Activated CD4-positive, alpha-beta T cell treated with anti-CD3 and anti-CD28 coated beads for 36 hours (primary cell): ENCODE measurements at places on chromosomes 12 and 14.

- DNase-seq = peak; percentile 62
Measured at GRCh38 chr12:128644664-128645296, 179.0 kb downstream of the SLC15A4 start.

DNA sequence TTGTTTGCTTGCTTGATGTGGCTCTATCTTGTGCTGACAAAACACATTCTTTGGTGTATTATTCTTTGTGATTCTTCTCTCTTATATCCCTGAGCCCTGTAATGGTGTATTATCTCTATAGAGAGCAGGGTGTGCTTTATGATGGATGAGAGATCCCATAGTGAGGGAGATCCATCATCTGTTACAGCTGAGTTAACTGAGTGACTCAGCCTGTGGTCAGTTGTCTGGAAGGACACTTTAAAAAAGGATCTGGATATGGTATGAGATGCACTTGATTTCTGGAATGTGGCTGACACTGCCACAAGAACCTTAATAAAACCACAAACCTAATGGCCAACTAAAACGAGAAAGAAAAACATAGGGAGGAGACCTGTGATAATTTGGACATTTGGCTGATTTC is 461.4 kb upstream of the SYT1 start:
- no peak for DNase-seq

DNA sequence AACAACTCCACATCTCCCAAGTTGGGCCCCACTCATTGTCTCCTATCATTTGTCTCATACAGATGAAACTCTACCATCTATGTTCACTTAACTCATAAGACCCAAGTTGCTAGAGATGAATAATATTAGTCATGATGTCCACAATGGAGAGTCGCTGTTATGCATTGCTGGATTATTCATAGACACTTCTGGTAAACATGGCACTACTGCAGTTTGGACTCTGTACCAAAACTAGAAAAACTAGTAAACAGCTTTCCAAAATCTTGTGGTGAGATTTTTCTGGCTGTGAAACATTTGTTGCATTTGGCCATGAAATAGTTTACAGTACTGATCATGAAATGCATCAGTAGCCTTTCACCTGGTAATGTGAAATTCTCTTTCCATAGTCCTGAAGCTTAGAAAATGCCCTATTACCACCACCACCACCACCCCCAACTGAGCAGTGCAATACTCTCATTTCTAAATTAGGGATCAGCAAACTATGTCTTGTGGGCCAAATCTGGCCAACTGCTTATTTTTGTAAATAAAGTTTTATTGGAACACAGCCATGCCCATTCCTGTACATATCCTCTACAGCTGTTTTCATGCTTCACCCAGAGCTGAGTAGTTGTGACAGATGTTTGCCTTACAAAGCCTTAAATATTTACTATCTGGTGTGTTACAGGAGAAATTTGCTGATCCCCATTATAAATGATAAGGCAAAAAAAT is 236.5 kb downstream of the DPF3 start:
- DNase-seq = no peak

DNA sequence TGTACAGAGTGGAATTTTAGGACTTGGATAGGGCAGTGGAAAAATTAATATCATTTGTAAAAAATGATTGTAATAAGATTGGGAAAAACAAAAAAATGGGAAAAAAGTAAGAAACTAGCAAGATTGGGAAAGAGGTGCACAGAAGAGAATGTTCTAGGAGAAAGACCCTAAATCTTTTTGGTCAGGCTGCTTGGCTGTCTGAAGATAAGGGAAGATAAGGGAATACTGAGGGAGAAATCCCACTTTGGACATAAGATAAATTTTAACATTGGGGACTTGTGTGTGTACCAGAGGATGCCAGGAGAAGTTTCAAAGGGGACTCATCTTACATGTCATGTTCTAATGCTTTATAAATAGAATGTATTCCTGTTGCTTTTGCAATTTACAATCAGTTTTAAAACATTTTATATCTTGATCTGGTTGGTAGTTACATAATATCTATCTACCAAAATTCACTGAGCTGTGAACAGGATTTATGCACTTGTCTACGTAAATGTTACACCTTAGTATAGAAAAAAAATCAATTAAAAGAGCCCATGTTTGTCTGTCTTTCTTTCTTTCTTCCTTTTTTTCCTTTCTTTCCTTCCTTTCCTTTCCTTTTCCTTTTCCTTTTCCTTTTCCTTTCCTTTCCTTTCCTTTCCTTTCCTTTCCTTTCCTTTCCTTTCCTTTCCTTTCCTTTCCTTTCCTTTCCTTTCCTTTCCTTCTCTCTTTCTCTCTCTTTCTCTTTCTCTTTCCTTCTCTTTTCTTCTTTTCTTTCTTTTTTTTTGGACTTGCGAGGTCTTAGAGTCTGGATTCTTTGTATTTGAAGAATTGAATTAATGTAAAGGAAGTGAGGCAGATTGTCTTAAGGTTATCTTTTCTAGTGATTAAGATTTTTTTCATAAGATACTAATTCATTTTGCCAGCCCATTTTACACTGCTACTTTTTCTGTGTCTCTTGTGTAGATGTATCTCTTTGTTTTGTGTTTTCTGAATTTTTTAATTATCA is 66.1 kb downstream of the KTN1 start:
- DNase-seq = no peak

GRCh38 chr12:130338794-130339601 is 1.3 kb downstream of the PIWIL1 start:
- no peak for DNase-seq

DNA sequence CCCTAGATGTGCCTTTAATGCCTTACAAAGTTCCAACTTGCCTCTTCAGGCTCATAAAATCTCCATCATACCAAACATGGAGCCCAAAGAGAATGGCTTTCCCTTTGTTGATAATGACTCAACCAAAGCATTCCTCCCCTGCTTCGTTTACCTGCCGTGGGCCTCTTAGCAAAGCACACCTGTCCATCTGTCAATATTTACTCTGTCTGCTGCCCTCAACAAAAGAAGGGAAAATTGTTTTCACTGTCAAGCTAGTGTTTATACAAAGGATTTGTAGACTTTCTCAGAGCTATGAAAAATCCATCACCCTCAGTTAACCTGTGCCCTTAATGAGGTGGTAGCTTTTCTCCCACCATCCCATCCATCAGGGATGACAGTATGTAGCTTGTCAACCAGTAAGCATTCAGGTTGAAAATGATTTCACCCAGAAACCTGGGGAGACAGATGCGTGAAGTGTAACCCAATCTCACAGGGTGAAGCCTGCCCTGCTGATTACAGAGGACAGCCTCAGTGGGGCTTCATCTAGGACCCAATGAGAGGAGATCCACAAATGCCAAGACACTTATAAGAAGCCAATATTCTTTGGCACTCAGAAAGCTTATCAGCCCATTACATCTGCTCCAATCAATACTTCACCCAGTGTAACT is 278.1 kb downstream of the NUAK1 start:
- DNase-seq = no peak

DNA sequence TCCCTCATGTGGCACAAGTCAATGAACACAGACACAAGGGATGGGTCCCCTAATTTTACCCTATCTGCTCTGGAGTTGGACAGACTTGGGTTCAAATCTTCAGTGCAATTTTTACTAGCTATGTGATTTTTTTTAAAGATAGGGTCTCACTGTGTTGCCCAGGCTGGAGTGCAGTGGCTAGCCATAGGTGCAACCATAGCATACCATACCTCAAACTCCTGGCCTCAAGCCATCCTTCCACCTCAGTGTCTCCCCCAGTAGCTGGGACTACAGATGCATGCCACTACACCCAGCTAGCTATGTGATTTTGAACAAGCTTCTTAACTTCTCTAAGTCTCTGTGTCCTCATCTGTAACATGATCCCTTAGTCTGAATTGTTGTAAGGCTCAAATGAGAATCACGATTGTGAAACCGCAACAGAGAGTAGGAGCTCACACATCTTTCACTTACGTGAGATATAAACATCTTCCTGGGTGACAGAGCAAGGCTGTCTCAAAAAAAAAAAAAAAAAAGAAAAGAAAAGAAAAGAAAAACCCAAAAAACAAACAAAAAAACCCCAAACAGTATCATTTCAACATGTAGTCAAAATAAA is 4.7 kb downstream of the CALCOCO1 start:
- DNase-seq = no peak

DNA sequence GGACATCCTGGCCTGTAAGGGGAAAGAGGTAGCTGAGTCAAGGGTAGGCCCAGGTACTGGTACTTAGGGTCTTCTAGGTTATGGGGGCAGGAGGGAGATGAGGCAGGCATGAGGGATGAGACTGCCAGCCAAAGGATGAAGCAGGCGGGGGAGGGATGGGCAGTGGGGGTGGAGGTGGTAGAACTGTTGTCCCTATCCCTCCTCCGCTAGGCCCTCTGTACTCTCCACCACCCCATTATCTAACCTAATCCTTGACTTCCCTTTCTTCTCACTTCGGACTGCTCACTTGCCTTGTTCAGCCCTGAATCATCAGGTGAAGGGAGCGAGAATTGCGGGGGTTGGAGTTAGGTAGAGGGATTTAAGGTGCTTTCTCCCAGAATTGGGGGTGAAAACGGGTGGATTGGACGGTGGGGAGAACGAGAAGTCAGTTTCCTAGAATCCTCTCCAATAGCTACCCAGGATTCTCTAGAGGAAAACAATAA is 562 bp downstream of the PAN2 start:
- no peak for DNase-seq

- no peak for DNase-seq
Measured at GRCh38 chr12:98592825-98593322, 612 bp upstream of the SLC25A3 start.

DNA sequence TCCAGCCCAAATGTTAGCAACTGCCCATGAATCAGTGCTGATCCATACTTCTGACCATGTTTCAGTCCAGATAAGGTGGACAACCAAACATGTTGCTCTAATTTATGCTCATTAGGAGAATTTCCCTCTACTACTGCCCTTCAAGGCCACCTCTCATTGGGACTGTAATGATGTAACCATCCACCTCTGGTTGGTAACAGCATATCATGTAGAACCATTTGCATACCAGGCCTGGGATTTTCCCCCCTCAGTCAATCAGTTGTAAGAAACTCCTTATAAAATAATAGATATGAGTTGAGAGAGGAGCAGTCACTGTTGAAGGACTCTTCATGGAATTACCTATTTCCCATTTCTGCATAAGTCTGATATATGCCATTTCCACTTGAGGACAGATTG is 17.8 kb upstream of the YAF2 start:
- no peak for DNase-seq

DNA sequence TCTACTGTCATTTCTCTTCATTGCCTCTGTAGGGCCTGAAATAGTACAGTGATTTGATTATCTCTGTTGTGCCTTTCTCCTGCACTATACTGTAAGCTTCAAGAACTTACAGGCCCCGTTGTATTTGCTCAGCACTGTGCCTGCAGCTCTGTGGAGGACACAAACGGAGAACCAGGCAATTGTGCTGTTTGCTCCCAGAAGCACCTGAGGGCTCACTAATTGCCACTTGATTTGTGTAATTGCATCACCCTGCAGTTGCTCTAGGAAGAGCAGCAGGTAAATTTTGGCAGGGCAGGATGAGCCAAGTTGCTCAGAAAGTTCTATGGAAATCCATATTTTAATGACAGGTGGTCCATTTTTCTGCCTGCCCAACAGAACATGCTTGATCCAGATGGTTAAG is 11.6 kb upstream of the KRT82 start:
- DNase-seq = no peak

- no peak for DNase-seq
Measured at GRCh38 chr12:124665511-124665910, 98.1 kb upstream of the NCOR2 start.

DNA sequence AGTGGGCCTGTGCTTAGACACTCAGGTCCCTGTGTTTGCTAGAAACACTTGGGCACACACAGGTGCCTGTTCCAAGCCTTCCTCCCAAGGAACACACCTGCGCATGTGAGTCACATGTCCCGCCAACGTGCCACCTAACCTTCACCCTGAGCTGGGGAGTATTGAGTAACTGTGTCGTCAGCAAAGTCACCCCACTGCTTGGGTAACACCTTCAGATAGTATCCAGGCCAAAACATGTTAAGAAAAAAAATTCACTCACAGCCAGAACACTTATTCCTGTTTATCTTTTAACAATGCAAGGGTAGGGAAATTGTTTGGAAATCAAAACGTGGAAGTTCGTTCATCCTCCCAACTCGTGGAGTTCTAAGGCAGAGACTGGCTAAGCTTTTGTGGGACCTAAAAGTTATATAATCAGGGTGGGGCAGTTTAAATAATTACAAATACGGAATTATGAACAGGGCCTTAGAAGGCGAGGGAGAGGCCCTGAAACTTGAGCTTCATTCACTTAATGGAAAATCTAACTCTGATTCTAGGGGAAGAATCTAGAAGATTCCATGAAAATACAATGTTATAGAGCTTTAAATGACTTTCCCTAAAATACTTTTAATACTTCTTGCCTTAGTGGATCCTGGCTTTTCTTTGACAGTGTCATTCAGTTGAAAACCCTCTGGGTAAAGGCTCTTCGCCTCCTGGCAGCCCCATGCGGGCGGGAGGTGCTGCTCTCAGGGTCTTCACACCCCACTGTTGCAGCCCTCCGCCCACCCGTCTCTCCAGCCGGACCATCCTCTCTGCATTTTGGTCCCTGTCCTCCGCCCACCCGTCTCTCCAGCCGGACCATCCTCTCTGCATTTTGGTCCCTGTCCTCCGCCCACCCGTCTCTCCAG is 30.3 kb upstream of the ADIPOR2 start:
- peak; percentile 74 for DNase-seq

- DNase-seq = no peak
Measured at GRCh38 chr14:44041700-44042099, 465.4 kb downstream of the FSCB start.

DNA sequence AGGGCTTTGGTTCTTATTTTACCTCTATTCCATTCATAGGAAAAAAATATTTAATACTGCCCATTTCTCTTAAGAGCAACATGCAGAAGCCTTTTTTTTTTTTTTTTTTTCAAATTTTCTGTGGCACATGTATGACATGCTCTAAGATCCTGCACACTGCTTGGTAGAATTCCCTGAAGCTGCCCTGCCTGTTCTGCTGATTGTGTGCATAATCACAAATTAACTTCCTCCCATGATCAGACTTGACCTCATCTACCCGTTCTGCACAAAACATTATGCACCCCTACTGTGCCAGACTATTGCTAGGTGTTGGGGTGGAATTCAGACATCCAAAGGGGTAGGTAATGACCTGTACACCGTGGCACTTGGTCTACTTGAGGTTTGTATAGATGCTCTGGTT is 22.2 kb downstream of the SUDS3 start:
- DNase-seq = no peak

DNA sequence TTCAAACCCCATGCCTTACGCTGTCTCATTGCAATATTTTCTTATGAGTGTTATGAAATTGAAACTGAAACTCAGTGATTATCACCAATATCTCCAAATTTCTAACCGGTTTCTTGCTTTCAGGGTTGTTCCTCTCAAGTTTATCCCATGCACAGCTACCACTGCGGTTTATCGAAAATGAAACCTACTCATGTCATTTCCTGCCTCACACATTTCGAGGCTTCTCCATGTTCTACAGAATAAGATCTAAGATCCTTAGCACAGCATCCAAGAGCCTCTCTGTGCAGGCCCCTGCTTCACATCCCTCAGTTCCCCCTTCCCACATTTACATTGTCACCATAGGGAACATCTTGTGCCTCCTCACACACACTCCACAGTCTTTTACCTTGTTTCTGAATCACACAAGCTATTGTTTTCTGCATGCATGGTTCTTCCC is 45.5 kb upstream of the FAR2 start:
- DNase-seq = peak; percentile 59
